ENCODE measurements at places on chromosomes 16 and 17.

GRCh38 chr16:1650131-1650530 lies 27.9 kb upstream of the JPT2 start:
- DNase-seq: no peak

GRCh38 chr17:68458260-68459036 lies 1.2 kb upstream of the WIPI1 start:
- DNase-seq: no peak

DNA sequence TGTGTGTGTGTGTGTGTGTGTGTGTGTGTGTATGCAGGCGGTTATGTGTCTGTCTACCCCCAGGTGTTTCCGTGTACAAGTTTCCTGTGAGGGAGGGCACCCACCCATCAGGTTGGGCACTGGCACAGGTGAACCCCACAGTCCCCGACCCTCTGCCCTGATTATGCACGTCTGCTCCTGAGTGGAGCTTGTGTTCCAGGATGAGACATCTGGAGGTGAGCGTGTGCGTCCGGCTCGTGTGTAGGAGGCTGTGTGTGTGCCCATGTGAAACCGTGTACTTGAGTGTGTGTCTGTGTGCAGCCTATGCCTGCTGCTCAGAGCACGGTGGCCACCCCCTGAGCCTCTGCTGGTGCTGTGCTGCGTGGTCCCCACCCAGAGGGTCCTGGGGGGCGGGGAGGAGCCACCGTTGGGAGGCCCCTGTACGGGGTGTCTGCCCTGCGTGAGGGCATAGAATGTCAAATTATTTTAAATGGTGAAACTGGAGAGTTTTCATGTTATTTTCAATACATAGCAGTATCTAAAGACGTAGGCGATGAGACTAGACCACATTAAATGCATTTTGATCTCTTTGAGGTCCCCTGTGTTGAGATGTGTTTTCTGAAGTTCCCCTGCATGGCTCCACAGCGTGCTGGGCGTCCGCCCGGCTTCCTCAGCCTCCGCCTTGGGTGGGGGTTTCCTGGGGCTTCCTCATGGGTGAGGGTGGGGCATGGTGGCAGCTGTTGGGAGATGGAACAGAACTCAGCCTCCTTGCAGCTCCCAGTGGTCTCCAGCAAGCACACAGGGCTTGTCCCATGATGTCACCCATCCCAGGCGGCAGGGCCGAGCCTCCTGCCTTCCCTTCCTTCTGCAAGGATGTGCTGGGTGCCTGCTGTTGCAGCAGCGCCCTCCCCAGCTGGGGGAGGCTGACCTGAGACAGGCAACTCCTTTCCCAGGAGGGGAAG lies 43.4 kb downstream of the KCNJ12 start:
- peak; percentile 15 for DNase-seq

DNA sequence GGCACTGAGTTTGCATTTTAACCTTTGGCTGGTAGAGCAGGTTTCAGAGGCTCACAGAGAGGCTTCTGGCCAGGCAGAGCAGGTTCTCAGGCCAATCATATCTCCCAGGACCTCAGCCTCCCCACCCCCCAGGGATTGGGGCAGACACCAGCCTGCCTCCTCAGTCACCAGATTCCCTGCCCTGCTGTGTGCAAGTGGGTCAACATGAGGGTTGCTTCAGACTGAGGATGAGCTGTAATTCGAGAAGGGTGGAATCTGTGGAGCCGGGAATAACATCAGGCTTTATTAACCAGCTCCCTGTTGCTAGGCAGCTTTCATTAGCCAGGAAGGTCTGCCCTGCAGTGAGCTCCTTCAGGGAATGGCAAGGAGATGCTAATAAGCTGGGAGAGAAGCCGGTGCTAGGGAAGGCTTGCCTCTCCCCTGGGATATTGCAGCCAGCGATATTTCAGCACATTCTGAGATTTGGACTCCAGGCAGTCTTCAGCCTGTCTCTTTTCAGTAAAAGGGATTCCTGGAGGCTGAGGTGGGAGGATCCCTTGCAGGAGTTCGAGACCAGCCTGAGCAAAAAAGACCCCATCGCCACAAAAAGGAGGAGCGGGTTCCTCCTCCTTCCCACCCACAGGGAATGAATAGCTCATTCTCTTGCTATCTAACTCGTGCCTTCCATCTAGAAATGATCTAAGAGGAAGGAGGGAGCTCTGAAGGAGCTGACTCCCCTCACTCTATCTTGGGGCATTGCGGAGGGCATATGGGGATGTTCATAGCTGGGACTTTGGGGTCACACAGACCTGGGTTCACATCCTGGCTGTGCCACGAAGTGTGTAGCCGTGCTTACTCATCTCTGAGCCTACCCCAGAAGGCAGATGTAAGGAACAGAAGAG lies 10.7 kb downstream of the SGSM2 start:
- DNase-seq: peak; percentile 62

DNA sequence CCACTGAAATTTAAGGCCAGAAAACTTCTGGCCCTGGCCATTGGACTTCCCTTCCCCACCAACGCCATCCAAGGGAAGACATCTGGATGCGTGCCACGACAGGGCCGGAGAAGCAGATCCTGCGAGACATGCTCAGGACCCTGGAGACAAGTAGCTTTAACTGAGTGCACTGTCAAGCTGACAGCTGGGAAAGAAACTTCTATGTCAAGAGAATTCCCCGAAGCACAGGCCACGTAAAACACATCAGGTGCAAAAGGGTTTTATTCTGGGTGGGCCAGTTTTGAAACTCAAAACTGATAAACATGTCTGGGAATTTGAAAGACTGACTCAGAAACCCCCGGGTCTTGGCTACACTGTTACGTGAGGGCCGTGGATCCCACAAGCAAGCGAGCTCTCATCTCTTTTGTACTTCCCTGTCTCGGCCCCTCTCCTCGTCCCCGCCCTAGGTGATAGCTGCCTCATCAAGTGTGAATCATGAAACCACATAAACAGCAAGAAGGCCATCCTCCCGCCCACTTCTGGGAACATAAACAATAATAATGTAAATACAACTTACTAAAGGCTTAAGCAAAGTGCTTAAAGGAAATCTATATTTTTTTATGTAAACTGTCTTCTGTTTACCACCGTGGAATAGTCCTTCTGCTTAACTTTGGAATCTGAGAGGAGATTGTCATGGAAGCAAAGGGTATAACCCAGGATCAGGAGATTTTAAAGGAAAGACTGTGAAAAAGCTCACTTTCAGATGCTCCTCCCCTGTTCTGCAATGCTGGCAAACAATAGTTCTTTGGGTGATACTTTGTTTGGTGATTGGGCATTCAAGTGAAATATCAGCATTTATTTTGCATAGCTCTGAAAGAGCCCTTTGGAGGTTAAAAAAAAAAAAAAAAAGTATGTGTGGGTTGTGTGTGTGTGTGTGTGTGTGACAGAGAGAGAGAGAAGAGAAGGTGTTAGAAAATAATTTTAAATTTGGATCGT lies 406.0 kb upstream of the MAF start:
- DNase-seq: peak; percentile 65

DNA sequence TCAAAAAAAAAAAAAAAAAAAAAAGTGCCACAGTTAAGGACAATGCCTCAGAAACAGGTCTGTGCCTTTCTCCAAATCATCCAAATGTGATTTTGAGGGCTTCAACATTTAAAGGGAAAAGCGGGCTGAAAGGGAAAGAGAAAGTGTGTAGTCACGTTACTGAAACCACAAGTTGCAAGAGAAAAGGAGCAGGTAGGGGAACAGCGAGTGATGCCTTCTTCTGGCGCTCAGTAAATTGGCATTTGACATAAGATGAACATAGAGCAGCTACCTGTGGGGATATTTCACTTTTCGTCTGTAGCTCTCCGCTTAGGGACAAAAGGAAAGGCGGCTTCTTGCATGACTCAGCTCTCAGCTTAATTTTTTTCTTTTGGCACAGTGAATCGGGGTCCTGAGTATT lies 11.1 kb downstream of the CMTM2 start:
- DNase-seq: no peak

GRCh38 chr17:50467855-50468303 lies 801 bp downstream of the CHAD start:
- no peak for DNase-seq

DNA sequence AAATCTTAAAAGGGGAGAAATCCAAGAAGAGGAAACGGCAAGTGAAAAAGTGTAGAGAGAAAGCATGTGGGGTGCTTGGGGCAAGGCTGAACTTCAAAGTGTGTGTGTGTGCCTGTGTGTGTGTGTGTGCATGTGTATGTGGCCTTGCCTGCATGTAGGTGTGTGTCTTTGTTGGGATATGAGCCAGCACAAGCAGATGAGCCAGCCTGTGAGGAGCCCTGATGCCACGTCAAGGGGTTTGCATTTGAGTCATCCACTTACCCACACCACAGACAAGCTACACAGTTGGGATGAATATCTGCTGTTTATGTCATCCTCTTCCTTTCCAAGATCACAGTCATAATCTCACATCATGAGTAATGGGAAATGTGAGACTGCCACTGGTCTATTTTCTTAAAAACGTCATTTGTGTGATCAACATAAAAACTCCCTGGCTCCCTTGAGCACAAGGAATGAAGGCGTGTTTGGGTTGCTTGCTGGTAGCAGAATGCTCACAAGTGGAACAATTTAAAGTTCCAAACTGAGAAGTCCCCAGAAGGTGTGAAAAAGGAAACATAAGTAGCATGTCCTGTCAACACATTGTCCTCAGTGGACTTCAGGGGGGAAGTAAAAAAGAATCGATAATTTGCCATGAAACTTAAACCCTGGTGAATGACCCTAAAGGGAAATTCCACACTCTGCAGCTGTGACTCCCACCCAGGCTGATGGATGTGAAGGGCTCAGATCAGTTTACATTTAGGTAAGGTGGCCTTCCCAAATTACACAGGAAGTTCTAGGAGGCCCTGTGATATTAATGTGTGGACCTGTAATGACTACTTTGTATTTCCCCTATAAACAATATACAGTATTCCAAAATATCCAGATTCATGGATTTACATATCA lies 14.7 kb downstream of the KCTD19 start:
- DNase-seq: peak; percentile 57

GRCh38 chr17:6755731-6756184 lies at the start of gene XAF1:
XAF1 (plus strand) TSS chr17:6756046; CDS start chr17:6756079, 33 bp downstream.
- peak; percentile 73 for DNase-seq

GRCh38 chr17:73291260-73291801 lies 20.5 kb downstream of the CDC42EP4 start:
- peak; percentile 85 for DNase-seq

DNA sequence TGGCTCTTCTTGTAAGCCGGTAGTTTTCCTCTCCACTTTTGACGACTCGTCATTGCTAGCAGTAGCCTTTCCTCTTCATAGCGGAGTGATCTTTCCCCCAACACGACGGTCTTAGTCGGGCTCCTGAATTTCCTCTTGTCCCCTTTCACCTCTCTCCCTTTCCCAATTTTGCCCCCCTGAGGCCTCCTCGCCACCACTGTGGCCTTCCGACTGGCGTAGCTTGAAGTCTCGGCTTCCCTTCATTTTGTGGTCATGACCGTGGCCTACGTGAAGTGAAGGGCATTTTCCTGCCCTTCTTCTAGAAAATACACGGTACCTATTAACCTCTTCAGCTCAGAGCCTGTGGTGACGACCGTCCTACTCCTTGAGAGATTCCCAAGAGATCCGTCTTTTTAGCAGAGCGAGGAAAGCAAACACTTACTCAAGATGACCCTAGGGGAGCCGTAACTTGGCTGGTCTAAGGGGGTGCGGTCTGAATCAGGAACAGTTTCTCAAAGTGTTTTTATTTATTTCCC lies 787 bp downstream of the PRKAR1A start:
- peak; percentile 54 for DNase-seq

- no peak for DNase-seq
Observed at GRCh38 chr16:69709456-69710084, 16.8 kb downstream of the NQO1 start.

DNA sequence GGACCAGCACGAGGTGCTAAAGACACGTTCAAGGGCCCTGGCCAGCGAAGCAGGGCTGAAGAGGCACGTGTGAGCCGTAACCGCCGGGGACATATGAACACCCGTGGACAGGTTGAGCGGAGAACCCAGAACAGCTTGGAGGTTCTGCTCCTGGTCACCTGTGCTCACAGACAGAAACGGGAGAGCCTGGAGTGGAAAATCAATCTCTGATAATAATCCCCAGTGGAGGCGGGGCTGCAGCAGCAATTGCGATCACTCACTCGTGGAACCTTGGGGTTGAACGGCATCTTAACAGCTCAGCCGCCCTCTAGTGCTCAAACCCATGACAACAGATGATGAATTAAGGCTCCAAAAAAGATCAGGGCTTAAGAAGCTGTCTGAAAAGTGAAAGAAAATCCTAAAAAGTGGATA lies 25.6 kb downstream of the WIPI1 start:
- DNase-seq: no peak

Measured in femur (tissue), 1 donor.